PC-9 (cell line): ENCODE measurements at places on chromosomes 12 and 14. TPM values are rescaled to one million over a fixed set of nuclear protein-coding genes. Genes with fewer than 3 reads are reported as not detected.

DNA sequence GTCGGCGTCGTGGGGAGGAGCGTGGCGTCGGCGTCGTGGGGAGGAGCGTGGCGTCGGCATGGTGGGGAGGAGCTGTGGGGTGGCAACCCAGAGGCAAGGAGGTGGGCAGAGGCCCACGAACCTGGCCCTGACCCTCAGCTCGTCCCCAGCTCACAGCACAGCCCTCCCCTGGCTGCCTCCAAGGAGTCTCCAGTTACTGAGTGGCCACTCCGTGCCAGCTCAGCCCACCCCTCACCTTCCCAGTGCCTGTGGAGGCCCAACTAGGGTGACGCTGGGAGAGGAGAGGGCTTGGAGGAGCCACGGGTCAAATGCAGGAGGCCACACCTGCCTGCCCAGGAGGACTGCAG, 5.8 kb downstream of the ADSS1 start:
- no peak overlapping the region for H3K27ac ChIP-seq
- H3K36me3 ChIP-seq, result no peaks in the 10 kb centered on the region
- H3K27me3 ChIP-seq, result no peaks in the 10 kb centered on the region
- H3K4me3 ChIP-seq, result no peak overlapping the region
- DNase-seq, result no peak

- H3K27me3 ChIP-seq, result no peaks in the 10 kb centered on the region
- no peak overlapping the region for H3K27ac ChIP-seq
- DNase-seq, result no peak
- H3K4me1 ChIP-seq, result peaks cover 35% of the 10 kb centered on the region
Observed at GRCh38 chr12:110563702-110564470, 19.2 kb downstream of the PPTC7 start.

DNA sequence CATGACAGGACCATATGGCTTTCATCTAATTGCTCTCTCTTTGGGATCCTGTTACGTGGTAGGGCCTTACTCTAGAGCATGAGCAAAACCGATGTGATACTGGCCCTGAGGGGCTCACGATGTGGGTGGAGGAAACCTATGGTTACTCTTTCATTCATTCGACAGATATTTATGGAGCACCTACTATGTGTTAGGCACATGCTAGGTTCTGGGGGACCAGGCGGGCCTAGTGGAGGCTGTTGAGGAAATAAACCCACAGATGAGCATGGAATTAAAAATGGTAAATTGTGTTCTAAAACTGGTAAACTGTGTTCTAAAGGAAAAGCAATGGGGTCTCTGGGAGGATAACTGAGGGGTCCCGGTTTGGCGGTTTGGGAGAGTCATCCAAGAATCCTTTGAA, 14.8 kb downstream of the SH2B3 start:
- no peak for DNase-seq
- no peaks in the 10 kb centered on the region for H3K27me3 ChIP-seq
- H3K4me3 ChIP-seq, result no peak overlapping the region
- peaks cover 16% of the 10 kb centered on the region for H3K4me1 ChIP-seq
- H3K36me3 ChIP-seq, result no peaks in the 10 kb centered on the region

RDH12 gene
- total RNA-seq, result not detected in 2 replicates

DNA sequence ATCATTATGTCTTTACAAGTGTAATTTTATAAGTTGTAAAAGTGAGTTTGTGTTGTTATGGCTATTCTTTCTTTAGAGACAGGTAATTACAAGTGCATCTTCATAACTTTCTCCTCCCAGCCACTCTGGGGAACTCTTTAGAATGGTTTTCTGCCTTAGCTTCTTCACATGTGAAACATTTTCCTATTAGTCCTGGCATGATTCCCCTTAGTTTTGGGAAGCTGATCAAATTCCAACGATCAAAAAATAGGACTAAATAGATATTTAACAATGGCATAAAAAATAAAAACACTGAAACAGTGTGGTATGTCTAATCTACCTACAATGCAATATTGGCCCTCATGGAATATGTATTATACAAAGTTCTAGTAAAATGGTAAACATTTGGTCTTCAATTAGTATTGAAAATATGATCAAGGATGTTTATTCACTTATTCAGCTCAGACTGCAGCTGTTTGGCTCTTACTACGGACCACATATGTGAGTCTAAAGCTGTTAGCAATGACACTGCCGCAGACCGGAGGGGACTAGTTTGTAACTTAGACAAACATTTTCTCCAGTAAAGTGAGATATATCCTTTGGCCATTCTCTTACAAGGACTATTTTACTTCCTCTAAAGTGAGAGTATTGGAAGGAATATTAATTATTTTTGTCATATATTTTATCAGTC, 890.8 kb upstream of the USP15 start:
- H3K27ac ChIP-seq, result no peak overlapping the region
- no peak for DNase-seq
- no peaks in the 10 kb centered on the region for H3K27me3 ChIP-seq
- H3K4me1 ChIP-seq, result no peaks in the 10 kb centered on the region
- H3K36me3 ChIP-seq, result no peaks in the 10 kb centered on the region

OVCH1 gene
- total RNA-seq, result not detected in 2 replicates

SMCO2 gene
- total RNA-seq, result 1.9 and 3.7 TPM in 2 replicates

GRCh38 chr12:52402873-52403540, 3.1 kb downstream of the KRT82 start:
- peaks cover 9% of the 10 kb centered on the region for H3K4me1 ChIP-seq
- H3K4me3 ChIP-seq, result no peak overlapping the region
- H3K36me3 ChIP-seq, result no peaks in the 10 kb centered on the region
- DNase-seq, result no peak
- H3K27ac ChIP-seq, result no peak overlapping the region
- no peaks in the 10 kb centered on the region for H3K27me3 ChIP-seq

DNA sequence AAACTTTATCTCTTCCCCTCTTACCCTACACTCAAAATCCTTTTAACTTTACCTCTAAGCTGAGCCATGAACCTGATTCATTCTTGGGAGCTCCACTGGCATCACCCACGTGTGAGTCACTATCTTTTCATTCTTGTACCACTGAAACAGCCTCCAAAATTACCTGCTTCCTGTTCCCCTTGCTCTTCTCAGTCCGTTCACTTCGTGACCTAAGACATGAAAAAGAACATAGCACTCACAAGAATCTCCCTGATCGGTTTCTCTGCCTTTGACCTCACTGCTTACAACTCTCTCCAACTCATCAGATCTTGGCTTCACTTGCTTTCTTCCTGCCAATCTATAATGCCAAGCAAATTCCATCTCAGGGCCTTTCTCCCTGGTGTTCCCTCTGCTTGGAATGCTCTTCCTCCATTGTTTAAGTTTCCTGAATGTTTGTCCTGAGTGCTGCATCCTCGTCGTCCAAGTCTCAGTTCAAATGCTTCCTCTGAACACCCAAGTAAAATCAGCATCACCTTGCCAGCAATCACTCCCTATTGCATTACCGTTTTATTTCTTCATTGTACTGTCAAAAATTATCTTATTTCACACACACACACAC, 9.2 kb downstream of the GLIPR1 start:
- H3K4me1 ChIP-seq, result no peaks in the 10 kb centered on the region
- H3K36me3 ChIP-seq, result no peaks in the 10 kb centered on the region
- no peaks in the 10 kb centered on the region for H3K27me3 ChIP-seq
- no peak for DNase-seq
- no peak overlapping the region for H3K4me3 ChIP-seq
- no peak overlapping the region for H3K27ac ChIP-seq

FOXN4 gene
- total RNA-seq, result not detected in 2 replicates

DNA sequence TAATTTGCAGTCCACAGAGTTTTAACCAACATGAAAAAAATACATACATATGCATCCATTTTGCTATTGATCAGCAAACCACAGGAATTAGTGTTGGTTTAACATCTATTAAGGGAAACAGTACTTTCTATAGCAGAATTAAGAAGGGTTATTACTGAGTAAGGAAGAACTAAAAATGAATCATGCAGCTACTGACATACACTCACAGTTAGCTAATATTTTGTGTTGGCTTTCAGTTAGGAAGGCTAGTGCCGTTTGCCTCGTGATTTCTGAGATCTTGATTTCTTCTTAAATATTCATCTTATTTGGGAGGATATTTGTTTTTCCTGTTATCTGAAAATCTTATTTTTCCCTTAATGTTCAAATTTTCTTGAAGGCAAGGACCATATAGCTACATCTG, 423.4 kb downstream of the NOVA1 start:
- H3K4me3 ChIP-seq, result no peak overlapping the region
- no peak overlapping the region for H3K27ac ChIP-seq
- H3K36me3 ChIP-seq, result no peaks in the 10 kb centered on the region
- no peak for DNase-seq

IGF1 gene
- total RNA-seq, result not detected in 2 replicates
